ENCODE measurements at places on chromosomes 11 and 22. TPM values are rescaled to one million over a fixed set of nuclear protein-coding genes. Genes with fewer than 3 reads are reported as not detected.

- DNase-seq, result no peak
Observed at GRCh38 chr11:16505481-16505880, 149.1 kb upstream of the SOX6 start.

TESMIN gene
- 8.8 TPM for polyA plus RNA-seq

GRCh38 chr11:2368851-2369180 lies 8.3 kb upstream of the CD81 start:
- DNase-seq, result no peak

DNA sequence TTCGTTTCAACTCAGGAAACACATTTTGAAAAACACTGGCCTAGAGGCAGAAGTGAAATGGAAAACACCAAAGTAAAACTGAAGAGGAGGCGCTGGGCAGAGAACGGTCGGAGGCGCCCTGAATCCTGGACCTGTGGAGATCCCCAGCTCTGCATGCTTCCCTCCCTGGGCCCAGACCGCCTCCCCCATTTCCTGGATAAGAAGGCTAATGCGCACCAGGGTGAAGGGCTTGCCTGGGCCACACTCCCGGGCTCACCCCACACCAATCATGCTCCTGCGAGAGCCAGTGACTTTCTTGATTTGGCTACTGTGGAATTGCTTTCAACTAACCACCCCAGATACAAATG lies 167.1 kb downstream of the CRYBB2 start:
- no peak for DNase-seq

DNA sequence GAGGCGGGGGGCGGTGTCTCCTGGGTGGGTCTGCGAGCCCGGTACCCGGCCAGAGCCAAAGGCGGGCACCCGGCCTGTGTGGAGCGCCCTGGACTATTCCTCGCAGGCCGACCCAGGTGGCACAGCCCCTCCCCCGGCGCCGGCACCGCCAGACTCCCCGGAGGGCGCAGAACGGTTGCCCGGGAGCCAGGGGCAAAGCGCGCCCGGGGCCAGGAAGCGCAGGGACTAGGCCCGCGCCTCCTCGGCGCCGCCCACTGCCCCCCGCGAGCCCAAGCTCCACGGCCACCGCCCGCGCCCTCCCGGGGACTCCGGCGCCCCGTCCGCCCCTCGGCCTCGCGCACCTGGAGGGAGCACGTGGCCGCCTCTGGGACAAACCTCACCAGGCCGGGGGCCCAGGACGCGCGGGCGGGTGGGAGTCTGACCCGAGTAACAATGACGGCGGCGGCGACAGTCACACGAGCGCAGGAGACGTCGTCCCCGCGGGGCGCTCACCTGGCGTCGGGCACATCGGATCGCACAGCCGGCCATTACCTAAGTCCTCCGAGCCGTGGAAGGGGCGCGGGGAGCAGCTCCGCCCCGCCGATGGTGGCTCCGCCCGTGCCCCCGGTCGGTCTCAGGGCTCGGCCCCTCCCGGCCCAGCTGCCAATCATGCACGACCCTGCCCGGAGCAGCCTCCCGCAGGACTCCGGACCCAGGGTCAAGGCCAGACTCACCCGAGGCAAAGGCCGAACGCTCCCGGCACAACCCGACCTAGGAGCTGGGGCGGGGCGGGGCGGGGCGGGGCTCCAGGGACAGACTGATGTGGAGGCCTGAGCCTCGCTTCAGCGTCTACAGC lies 7.4 kb downstream of the PLXNB2 start:
- no peak for DNase-seq

DNA sequence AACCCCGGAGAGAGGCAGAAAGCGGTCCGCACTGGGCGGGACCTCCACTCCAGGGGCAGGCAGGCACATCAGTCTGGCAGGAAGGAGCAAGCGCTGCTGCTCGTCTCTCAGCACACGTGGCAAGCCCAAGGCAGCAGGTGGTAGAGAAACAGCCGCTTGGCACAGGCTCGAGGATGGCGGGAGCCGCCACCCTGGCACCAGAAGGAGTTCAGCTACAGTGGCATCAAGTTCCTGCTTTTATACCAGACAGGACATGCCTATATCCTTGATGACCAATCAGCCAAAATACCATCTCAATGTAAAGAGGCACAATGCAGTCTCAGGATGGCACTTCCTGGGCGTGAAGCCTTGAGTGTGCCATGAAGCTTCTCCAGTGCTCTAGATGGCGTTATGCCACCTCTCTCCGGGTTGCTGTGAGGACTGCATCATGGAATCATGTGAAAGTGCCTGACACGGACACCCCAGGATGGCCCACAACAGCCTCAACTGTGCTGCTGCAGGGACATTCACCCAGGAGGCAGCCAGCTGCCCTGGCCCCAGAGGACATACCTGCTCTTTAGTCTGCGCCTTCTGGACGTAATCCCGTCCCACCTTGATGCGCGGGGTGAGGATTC lies 64.8 kb downstream of the APOL1 start:
- no peak for DNase-seq

GRCh38 chr11:34002420-34002819 lies 49.1 kb upstream of the CAPRIN1 start:
- DNase-seq, result no peak

DNA sequence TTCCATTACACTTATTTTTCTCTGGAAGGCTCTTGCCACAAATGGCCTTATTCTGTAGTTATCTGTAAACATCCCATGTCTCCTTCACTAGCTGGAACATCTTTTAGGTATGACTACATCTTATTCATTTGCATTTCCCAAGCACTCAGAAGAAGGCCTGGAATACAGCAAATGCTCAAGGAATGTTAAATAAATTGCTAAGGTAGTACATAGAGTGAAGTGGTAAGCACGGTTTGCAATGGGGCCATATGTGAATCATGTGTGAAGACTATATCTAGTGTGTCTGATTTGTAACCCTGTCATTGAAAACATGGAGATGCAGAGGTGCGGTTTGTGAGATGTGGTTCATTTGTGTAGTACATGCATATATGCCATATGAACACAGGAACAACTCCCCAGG lies 33.5 kb downstream of the GDPD4 start:
- no peak for DNase-seq

- no peak for DNase-seq
Observed at GRCh38 chr22:26476705-26477340, 6.8 kb downstream of the HPS4 start.

DNA sequence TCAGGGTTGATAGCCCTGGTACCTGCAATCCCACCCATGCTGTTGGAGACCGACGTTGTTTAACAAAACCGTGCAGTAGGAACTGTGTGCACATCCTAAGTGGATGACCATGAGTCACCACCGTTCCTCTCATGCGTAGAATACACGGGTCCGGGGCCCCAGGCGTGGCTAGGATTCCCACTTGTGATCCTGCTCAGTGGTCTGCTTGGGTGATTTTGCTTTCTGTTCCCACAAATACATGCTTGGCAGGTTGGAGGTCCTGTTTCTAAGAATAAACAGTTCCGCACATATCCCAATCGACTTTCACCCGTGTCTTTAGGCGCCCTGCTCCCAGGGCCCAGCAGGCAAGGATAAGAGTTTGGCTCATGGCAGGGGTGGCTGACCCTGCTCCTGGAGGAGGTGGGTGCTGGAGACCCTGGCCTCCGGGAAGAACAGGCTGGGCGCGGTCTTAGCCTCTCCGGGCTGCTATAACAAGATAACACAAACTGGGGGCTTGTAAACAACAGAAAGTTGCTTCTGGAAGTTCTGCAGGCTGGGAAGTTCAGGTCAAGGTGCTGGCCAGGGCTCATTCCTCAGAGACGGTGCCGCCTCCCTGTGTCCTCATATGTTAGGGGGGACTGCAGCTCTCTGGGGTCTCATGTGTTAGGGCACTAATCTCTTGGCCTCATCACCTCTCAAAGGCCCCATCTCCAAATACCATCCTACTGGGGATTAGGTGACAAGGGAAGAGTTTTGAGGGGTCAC lies 1028.3 kb downstream of the BRD1 start:
- DNase-seq, result no peak

PANX3 gene
- polyA plus RNA-seq, result not detected

PIH1D2 gene
- 5.3 TPM for polyA plus RNA-seq

- peak; percentile 82 for DNase-seq
Observed at GRCh38 chr11:126061707-126062678, 673 bp downstream of the CDON start.

NXPE4 gene
- polyA plus RNA-seq, result not detected

PRR33 gene
- polyA plus RNA-seq, result 0.08 TPM

DNA sequence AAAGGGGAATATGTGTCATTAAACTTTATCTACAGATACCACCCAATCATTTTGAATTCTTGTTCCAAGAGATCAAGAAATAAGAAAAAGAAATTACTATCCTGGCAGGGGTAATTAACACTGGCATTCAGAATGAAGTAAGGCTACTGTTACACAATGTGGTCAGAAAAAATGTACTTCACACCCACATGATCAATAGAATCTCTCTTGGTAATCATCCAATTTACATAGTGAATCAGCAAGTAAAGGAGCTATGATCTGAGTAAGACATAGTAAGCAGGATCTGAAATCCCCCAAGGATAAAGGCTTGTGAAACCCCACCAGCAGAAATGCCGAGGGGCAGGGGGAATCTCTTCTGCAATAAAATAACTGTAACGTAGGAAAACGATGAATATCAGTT lies 466.5 kb downstream of the FAM181B start:
- no peak for DNase-seq

CHRDL2 gene
- polyA plus RNA-seq, result 2.1 TPM

- DNase-seq, result no peak
Observed at GRCh38 chr11:112694813-112695212, 266.4 kb upstream of the NCAM1 start.

DNA sequence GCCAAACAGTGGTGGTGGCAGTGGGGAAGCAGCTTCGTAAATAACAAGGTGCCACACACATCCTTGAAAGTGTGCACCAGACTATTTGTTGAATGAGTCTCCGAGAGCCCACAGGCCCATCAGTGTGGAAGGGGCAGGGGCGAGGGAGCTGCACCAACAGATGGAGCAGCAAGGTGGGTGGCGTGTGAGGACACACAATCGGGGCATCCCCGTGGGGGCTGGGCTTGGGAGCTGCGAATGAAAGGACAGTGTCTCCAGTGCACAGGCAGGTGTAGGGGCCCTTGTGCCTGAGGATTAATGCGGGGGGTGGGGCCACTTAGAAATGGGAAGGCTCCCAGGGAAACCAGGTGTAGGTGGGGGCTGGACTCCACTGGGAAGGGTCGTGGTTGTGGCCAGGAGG lies 2.8 kb downstream of the NRXN2 start:
- DNase-seq, result no peak

GRCh38 chr22:46637711-46638600 lies 17.8 kb downstream of the GRAMD4 start:
- DNase-seq, result no peak

- no peak for DNase-seq
Observed at GRCh38 chr11:2268729-2269600, 1.4 kb downstream of the ASCL2 start.

DNA sequence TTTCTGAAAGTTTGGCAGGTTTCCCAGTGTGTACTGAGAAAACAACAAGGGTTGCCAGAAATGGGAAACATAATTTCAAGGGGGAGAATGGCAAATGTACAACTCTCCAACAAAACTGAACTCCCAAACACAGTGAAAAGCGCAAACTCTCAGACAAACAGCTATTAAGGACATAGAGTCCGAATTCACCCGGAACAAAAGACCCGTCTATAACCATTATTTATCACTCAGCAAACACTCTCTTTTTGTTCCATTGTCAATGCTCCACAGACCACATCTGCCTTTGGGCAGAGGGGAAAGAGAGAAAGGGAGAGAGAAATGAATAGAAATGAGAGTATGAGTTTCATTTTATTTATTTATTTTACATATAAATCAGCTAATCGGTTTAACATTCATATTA lies 21.7 kb downstream of the KIRREL3 start:
- no peak for DNase-seq

DNA sequence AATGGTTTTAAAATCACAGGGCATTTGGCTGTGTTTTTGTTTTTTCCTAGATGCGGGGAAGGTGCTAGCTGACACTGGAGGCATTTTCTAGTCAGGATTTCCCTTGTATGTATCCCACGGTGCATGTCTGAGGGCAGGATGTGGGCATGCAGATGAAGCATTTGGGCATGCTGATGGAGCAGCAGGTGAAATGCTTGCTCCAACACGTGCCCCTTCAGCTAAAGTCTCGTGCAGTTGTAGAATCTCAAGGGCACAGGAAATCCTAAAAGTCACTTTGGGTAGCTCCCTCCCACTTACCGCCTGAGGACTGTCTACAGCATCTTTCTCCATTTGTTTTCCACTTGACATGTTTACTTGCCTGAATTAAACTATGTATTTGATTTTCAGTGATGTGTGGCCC lies 429.4 kb upstream of the B3GAT1 start:
- DNase-seq, result no peak

DNA sequence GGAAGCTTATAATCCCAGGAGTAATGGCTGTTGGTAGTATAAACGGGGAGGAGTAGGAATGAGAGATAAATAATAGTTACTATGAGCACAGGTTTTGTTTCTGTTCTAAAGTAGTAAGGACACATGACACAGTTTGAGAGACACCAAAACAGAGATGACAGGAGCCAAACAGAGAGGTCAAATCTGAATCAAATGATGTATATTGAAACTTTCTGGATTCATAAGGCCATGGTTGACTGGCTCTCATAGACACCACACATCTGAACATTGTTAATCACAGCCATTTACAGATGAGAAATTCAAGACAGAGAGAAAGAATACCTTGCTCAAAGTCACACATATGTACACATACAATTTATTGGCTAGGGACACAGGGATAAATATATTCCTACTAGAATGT lies 63.4 kb upstream of the UCP3 start:
- no peak for DNase-seq

LIMK2 gene
- polyA plus RNA-seq, result 35.7 TPM

Data from spinal cord (tissue), 10 donors.